ENCODE measurements at places on chromosomes 5 and 9.
A peak's percentile ranks its signal among the peaks of the same experiment; 100 is the strongest.

DNA sequence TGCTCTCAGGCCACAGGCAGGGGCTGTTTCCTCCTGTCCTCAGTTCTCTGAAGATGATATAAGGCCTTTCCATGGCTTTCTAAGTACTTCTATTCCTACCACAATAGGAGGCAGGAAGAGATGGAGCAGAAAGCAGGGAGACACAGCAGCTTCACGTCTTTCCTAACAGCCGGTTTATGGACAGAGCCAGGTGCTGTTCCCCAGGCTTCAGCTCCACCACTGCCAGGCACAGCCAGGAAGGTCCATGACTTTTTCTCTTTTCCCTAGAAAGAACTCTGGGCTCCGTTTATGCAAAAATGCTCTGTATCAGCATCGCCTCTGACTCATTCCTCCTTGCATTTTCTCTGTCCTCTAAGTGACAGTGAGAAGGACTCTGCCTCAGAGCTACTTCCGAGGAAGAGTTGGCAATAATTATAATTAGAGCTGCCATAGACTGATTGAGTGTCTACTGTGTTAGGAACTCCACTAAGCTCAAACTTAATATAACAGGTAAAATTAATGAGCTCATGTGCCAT lies 478.5 kb downstream of the RASEF start:
- no peak for DNase-seq

DNA sequence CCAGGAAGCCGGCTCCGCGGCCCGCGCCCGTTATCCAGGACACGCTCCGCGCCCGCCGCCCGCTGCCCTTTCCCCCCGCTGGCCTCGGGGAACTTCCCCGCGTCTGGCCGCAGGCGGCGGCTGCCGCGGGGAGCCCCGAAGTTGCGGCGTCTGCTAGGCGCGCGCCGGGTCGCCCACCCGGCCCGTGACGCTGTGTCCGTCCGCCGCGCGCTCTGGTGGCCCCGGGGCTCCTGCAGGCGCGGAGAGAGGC lies 621 bp upstream of the GCNT4 start:
- DNase-seq, result peak; percentile 40

- DNase-seq, result no peak
Observed at GRCh38 chr5:58208674-58209073, 251.2 kb downstream of the PLK2 start.

DNA sequence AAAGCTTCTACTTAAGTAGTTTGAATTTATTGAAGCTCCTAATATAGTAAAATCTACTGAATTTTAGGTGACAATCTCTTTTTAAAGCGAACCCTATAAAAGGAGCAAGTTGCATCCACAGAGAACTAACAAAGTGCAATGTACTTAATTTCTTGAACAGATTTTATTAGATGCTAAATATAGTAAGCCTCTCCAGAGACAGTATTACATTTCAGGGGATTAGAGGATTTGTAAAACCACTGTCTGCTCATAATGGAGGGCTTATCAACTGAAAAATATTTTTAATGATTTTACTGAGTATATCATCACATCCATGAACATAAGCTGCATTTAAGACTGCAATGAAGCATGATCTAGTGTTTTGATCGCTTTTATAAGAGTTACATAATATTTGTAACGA lies 230.0 kb upstream of the EFNA5 start:
- no peak for DNase-seq

- DNase-seq, result no peak
Observed at GRCh38 chr5:17127743-17128231, 89.6 kb upstream of the BASP1 start.

DNA sequence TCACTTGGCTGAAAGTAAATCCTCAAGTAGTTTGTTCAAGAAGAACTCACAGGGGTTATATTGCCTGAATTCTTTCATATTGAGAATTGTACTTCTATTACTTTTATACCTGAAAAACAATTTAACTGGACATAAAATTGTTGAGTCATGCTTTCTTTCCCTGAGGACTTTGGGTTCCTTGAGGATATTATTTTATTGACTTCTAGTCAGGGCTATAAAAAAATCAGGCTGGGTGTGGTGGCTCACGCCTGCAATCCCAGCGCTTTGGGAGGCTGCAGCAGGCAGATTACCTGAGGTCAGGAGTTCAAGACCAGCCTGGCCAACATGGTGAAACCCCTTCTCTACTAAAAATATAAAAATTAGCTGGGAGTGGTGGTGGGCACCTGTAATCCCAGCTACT lies 17.9 kb upstream of the CDC42SE2 start:
- no peak for DNase-seq

DNA sequence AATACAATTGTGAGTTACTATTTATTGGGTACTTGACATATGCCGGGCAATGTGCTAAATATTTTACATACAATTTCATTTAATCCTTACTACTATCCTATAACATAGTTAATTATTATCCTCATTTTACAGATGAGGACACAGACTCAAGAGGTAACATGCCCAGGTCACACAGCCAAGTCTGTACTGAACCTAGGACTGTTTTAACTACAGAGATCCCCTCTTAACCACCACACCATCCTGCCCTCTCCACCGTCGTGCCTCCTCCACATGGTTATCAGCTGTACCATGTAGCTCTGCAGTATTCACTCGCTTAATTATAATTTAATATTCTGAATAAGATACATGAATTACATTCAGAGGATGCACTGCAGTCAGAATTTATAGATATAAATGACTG lies 5.3 kb downstream of the RAB14 start:
- DNase-seq, result no peak

- no peak for DNase-seq
Observed at GRCh38 chr5:3602785-3603502, 7.3 kb downstream of the IRX1 start.

DNA sequence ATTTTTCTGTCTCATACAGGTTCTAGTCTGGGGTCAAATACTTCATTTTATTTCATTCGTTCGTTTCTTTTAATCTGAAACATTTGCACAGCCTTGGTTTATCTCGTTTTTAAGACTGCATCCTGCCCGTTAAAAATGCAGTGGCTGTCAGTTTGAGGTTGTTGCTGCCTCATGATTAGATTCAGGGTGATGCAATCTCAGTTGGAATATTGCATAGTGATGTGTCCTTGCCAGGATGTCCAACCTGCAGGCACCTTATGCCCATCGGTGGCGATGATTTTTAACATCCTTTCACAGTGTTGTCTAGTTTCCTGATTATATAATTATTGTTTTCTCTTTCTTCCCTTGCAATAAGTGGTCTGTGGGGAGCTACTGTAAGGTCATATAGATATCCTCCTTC lies 45.1 kb downstream of the SH3GL2 start:
- DNase-seq, result no peak

GRCh38 chr5:112694853-112695709 lies 42.6 kb upstream of the APC start:
- DNase-seq, result no peak

DNA sequence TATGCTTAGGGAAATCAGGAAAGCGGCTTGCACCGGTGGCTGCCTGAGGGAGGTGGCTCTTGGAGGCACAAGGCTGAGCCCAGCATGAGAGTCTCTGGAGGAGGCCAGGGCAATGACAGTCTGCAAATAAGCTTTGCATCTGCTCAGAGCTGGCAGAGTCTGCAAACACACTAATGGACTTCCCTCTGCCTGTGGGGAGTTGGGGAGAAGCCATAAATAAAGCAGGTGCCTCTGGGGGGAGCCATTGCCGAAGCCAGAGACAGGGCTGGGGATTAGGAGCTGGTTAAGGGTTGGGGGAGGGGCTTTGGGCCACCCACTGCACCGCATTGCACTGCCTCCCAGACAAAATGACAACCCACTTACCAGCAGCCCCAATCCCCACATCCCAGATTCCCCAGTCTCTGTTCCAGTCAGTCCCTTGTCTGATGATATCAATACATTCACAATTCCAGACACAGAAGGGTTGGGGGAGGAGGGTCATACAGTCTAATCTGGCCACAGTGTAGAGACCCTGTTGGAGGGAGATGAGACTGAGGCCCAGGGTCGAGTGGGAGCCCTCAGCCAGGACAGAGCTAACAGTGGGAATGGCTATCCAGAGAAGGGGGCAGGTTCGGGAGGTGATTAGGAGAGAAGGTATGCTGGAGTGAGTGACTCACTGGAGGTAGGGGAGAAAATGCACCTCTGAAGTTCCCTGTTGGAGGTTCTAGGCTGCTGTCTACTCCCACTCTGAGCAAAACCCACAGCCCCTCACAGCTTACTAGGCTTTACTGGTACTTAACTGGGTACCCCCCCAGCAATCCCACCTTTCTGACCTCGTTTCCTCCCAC lies 53.7 kb downstream of the PAX5 start:
- no peak for DNase-seq

GRCh38 chr9:99433555-99433954 lies 211.5 kb downstream of the SEC61B start:
- peak; percentile 90 for DNase-seq

DNA sequence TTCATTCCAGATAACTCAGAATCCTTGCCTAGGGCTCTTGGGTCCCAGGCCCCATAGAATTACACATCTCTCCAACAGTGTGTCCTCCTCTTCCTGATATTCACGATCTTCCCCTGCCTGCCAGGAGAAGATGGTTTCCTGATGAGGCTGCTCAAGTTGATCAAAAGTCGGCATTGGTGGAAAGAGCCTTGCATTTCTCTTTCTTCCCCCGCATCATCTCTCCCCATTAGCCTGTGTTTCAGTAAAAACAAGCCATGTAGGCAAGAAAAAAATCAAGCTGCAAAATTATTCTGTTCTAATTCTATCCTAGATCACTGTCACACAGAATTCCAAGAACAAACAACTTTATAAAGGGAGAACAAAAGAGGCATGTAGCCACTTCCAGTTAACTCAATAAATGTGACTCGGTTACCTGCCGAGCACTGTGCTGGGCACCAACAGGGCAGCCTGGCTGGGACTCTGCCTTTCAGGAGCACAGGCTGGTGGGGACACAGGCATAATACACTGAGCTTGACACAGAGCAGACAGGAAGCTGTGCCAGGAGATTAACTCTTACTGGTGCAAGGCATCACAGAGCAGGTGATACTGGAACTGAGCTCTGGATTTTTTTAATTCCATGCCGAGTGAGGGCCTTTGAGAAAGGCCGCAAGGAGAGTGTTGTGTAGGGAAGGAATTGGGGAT lies 25.6 kb downstream of the TMOD1 start:
- no peak for DNase-seq

GRCh38 chr5:160542281-160542680 lies 120.6 kb downstream of the PTTG1 start:
- no peak for DNase-seq

DNA sequence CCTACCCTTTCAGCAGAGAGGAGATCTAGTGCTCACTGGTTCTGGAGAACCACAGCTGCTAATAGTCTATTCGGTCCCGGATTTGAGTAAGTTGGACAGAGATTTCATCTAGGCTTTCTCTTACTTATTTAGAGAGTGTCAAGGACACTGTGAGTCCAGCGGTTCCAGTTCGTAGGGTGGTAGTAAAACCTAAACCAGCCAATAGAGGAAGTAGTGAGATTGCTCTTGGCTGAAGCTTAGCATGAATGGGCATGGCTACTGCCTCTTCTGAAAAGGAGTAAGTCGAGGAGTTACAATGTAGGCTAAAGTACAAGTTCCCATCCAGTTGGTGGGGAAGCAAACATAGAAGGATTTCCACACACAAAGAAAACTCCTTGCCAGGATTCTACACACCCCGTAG lies 109.6 kb upstream of the MOCS2 start:
- DNase-seq, result no peak

DNA sequence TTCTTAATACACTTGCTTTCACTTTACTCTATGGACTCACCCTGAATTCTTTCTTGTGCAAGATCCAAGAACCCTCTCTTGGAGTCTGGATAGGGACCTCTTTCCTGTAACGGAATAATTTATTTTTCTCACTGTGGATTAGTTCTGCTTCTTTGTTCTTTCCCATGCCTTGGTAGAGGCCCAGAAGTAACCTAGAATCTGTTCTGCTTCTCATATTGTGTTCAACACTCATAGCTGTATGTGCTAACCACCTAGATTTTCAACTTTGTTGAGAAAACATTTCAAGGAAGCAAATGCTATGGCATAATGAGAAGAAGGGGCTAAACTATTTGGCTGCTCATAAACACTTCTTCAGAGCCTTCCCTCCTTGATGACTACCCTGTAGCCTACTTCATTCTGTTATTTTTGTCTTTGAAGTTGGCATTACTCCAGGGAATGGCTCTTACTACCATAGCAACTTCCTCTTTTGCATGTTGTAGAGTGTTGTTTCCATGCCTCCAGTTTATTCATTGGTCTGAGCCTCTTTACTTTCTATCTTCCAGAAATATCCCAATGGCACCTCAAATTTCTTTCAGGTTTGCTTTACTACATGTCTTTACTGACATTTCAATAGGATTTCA lies 74.3 kb downstream of the KIAA0825 start:
- DNase-seq, result no peak

GRCh38 chr5:81213070-81213469 lies 20.1 kb upstream of the CKMT2 start:
- no peak for DNase-seq

- DNase-seq, result no peak
Observed at GRCh38 chr5:176888016-176888864, 10.9 kb downstream of the HK3 start.

- DNase-seq, result no peak
Observed at GRCh38 chr9:119366909-119367682, 2.1 kb downstream of the BRINP1 start.

DNA sequence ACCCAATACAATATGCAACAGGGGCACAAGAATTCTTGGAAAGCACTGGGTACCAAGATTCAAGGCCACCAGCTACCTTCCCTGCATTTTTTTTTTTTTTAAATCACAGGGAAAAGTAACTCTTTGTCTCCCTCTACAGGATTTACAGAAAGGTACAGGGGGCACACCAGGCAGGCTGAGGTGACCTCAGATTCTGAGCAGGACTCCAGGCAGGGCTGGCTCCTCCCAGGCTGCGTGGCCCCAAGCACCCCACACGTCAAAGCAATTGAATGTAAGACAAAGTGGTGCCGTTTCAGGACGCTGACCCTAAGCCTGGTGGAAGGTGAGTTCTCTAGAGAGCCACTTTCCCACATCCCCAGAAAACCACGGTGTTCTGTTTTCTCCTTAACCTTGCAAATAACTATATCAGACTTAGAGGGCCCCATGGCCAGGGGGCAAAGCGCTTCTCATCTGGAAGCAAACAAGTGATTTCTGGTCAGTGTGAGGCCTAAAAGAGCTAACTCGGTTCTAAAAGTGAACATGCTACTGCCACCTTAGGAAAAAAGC lies 222.6 kb downstream of the ROR2 start:
- DNase-seq, result no peak

DNA sequence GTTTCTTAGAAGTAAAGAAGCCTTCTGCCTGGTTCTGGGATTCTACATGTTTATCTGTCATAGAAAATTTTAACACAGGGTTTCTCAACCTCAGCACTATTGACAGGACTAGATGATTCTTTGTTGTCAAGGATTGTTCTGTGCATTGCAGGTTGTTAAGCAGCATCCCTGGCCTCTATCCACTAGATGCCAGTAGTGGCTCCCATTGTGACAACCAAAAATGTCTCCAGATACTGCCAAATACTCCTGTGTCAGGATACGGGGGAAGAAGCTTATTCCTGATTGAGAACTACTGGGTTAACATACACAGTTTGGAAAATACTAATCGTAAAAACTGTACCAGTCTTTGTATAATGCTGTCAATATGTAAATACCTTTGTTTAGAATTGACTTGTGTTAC lies 167.1 kb downstream of the NIPBL start:
- DNase-seq, result no peak
